Stimulated activated CD4-positive, alpha-beta T cell treated with anti-CD3 and anti-CD28 coated beads, Interleukin-1b, Interleukin-23, amount 100 ng/mL, for 1 hour (primary cell): ENCODE measurements at places on chromosomes 4 and X.

GRCh38 chr4:957231-957580 is 16.2 kb downstream of the DGKQ start:
- DNase-seq: no peak

DNA sequence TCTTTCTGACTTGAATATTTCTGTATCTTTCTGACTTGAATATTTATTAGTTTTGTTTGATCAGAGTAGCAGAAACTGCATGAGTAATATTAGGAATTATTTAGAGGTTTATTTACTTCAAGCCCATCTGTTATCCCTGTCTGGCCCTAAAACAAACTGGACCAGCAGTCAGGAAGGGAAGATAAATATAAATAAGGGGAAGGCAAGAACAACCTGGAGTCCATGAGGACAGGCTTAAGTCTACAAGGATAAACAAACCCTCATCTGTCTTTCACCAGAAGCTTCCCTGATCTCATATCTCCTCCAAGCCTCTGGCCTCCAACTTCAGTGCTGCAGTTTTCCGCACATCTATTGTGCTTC is 524.9 kb downstream of the CENPC start:
- DNase-seq: no peak

- DNase-seq: no peak
Observed at GRCh38 chr4:75992462-75992861, 1.7 kb upstream of the SDAD1 start.

DNA sequence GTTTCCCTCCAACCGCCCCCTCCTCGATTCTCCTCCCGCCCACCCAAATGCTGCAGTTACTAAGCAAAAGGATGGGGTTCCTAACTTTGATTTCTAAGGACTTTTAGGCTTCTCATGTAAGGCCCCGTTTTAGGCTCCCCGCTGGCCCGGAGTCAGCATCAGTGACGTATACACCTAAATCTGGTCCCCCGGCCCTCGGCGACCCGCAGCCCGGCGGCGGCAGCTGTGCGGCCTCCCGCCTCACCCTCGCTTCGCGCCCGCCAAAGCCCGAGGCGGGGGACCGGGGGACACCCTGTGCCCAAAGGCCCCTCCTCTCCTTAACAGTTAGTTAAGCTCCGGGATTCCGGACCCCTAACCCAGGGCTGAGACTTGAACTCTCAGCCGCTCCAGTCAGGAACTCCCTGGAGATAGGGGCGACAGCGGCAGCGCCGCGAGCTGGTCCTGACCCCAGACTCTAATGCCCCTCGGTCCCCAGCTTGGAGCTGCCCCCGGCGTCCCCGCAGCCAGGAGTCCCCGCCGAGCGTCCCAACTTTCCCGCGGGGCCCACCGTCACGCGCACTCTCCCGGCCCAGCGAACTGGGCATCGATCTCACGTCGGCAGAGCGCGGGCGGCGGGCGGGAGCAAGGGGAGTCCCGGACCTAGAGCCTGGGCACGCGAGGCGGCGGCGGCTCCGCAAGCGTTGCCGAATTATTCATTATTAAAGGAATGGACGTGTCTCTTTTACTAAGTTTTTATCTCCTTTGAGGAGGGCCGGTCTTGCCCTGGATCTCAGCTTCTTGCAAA is 1.5 kb upstream of the NR3C2 start:
- no peak for DNase-seq

- no peak for DNase-seq
Observed at GRCh38 chrX:9182041-9182440, 148.1 kb upstream of the FAM9B start.

DNA sequence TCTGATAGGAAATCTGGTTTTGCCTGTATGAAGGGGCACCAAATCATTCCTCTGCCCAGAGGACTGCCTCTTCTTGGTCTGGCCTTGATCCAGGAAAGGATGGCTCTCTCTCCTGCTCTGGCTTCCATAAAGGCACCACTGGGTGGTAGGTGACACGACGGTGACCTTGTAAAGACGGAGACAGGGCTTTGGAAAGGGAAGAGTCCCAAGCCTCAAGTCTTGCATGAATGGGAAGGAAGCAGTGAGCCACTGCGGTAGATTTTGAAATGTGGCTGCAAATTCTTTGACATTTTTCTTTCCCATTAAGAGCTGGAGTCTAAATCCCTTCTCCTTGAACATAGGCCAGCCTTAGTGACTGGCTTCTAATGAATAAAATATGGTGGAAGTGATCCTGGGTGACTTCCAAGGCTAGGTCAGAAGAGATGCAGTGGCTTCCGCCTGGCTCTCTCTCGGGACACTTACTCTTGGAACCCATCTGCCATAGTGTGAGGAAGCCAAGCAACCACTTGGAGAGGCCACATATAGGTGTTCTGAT is 347.4 kb downstream of the BCOR start:
- DNase-seq: no peak

DNA sequence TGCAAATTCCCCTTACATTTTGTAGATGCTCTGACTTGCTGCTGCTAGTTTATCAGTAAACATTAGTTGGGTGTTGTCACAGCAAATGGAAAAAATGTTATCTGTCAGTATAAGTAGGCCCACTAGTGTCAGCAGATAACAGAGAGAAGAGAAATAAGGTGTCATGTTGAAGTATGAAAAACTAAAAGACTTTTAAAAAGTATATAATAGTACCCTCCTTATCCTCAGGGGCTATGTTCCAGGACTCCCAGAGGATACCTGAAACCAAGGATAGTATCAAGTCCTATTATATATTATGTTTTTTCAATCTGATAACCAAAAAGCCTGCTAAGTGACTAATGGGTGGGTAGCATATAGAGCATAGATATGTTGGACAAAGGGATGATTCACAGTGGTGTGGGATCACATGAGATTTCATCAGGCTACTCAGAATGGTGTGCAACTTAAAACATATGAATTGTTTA is 11.6 kb upstream of the BMP2K start:
- DNase-seq: no peak

GRCh38 chrX:148573119-148573518 is 72.7 kb downstream of the AFF2 start:
- no peak for DNase-seq

DNA sequence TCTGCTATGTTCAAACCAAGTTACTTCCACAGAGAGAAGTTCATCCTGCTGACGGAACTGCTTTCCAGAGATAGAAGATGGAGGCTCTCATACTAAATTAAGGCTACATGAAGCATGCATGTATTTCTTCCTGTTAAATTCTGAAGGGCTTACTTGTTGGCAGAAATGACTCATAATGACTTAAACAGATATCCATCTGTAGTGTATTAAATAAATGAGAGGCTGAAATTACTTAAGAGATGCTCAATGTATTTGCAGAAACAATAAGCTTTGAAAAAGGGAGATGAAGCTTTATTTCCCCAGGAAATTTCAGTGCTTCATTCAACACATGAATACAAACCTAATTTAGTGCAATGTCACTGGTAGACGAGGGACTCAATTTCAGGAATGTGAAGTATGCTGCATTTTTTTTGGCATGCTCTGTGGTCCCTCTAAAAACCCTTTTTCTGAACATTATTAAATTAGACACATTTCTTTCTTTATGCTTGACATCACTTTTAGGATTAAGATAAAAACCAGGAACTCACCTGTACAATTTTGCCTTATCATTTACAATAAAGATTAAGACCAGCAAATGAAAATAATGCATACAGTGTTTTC is 759.1 kb upstream of the POU3F4 start:
- no peak for DNase-seq

DNA sequence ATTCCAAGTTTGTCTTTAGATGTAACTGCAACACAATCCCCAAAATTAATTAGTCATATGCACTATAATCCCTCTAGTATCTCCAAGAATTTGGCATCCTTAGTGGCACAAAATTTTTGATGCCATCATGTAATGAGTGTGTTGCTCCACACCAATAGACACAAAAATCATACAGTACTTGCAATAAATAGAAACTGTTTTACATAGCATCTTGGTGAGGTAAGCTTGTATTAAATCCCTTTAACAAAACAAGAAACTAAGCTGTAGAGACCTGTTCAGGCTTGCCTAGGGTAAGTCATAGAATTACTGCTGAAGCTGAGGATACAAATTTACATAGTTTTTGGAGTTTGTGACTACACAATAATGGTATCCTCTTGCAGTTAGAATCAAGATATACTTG is 64.5 kb upstream of the PRSS12 start:
- no peak for DNase-seq

- DNase-seq: no peak
Observed at GRCh38 chr4:188078116-188078515, 31.3 kb downstream of the TRIML2 start.

GRCh38 chrX:33892670-33893069 is 239.4 kb downstream of the FAM47A start:
- DNase-seq: no peak

GRCh38 chr4:138672393-138672976 is 343.1 kb upstream of the NOCT start:
- DNase-seq: no peak

DNA sequence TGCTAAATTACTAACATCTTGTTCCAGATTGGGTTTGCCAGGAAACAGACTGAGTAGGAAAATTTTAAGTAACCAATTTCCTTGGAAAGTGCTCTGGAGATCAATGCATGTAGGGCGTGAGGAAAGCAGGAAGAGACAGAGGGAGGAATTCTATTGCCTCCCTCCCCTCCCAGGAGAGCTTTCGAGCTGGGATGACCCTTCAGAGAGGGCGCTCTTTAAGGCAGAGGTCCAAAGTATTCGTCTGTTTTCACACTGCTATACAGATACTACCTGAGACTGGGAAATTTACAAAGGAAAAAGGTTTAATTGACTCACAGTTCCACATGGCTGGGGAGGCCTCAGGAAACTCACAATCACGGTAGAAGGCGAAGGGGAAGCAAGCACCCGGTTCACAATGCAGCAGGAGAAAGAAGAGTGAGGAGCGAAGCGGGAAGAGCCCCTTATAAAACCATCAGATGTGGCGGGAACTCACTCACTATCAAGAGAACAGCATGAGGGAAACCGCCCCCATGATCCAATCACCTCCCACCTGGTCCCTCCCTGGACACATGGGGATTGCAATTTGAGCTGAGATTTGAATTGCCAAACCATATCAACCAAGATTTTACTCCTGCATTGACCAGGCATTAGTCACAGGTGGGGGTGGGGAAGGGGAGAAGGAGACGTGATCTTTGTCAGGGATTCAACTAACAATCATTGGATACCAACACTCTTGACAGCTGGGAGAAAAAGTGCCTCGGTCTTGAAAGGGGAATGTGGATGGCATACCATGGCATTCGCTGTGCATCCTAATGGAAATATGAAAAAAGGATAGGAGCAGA is 63.8 kb downstream of the SLITRK2 start:
- no peak for DNase-seq

- DNase-seq: no peak
Observed at GRCh38 chrX:66200050-66200664, 36.1 kb downstream of the HEPH start.

DNA sequence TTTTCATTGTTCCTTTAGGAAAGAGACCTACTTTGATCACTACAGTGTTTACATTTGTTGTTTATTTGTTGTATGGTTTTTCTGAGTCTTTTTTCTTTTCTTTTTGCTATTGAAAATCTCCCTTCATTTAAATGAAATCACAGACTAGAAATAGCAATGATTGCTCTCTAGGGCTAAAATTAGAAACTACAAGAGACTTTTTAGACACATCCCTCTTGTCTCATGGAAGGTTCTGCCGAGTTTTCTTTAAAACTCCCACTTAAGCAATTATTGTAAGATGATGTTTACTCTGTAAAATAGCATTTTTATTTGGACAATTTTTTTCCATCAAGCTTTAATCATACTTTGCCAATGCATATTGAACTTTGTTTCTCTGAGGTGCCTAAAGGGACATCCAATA is 136.6 kb downstream of the PALLD start:
- DNase-seq: no peak

GRCh38 chr4:81676537-81676936 is 204.8 kb upstream of the RASGEF1B start:
- DNase-seq: no peak

GRCh38 chr4:181301735-181302710 is 941.2 kb upstream of the TENM3 start:
- no peak for DNase-seq

DNA sequence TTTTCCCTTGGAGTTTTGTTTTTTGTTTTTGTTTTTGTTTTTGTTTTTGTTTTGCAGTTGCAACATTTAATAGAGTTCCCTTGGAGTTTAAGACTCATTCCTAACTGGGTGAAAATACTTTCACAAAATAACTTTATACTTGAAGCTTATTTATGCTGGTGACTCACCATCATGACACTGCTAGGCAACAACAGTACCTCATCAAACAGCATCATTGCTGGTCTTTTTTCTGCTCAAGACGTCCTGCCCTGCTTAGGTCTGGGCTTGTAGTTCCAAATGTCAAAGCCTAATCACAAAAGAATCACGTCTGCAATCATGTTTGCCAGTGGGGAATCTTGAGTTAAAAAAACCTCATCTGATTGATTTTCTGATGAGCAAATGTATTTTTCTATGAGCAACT is 105.7 kb upstream of the PRPS2 start:
- no peak for DNase-seq

- DNase-seq: no peak
Observed at GRCh38 chr4:80420638-80421037, 85.1 kb downstream of the CFAP299 start.

DNA sequence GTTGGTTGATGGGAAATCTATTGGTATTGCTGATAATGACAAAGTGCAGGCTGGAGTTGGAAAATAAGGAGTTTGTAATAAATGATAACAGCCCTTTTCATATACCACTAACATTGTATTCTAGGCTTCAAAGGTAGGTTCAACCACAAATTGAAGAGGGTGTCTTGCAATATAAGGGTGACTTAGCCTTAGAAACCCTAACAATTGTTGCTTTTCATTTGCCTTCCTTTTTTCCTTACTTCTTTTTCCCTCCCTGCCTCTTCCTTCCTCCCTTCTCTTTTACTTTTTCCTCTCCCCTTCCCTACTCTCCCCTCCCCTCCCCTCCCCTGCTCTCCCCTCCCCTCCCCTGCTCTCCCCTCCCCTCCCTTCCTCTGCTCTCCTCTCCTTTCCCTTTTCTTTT is 10.9 kb upstream of the AGA start:
- no peak for DNase-seq

DNA sequence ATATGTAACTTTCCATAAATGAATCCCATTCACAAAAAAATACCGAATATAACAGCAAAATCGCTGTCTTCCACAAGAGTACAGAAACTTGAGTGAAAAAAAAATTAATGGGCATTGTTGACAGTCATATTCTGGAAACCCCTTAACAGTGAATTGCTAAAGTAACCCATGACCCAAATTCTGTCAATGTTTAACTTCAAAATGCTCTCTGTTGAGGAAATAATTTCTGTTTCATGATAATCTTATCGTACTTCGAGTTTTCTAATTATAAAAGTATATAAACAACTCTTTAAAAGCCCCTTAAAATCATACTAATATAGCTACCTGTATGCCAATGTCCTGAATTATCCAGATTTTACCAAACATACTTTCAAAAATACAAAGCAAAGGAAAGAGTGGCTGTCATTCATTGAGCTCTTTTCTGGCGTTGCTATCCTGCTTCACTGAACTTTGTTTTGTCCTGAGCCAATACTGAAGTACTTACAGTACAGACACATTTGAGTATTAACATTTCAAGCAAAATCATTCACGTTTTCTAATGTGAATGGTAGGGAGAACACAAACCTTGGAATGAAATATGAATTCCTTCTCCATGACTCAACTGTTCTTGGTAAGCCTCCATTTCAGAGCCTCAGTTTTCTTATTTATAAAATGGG is 2.4 kb downstream of the XAGE3 start:
- no peak for DNase-seq

- no peak for DNase-seq
Observed at GRCh38 chr4:152880263-152880662, 55.9 kb upstream of the FHDC1 start.
